NCI-H82 (cell line): ENCODE measurements at places on chromosomes 16 and 17.

- DNase-seq, result peak; percentile 60
These were observed 1.5 kb upstream of the OVCA2 start for GRCh38 chr17:2040219-2040827.

DNA sequence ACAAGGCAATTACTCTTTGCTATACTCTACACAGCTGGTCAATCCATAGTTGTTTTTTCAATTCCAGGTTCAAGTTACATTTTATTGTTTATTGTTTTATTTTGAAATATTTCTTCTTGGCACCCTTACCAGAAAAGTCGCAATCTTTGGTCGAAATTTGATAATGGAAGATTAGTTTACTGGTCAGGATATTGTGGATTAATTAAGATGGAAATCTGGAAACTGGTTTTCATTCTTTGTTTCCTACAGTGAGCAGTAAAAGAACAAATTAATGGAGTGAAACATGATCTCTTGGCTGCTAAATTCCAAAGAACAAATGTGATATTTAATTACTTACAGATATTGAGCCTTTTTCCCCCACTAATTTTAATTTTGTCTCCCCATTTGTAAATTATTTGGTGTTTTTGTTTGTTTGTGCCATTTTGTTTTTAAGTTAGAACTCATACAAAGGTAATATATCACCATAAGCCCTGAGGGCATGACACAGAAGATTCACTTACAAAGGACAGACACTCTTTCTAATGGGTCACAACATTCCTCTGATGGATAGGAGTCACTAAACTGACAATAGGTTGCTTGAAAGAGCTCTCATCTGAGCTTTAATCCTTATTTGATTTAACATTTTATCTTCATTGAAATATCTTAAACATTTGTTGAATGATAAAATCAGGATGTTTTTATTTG, 700.2 kb downstream of the KCNJ2 start:
- DNase-seq, result no peak

DNA sequence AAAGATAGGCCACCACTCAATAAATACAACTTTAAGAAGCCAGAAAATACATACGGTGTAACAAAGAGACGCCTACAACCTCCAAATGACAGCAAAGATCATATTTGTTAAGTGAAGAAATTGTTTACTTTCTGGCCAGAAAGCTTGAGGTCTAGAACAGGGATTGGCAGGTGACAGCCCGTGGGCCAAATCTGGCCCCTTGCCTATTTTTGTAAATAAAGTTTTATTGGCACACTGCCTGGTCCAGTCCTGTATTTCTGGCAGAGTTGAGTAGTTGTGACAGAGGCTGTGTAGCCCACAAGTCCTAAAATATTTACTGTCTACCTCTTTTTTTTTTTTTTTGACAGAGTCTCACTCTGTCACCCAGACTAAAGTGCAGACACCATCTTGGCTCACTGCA, 3.4 kb upstream of the CLEC19A start:
- no peak for DNase-seq

GRCh38 chr17:48002266-48002915, 31.5 kb downstream of the CDK5RAP3 start:
- peak; percentile 83 for DNase-seq

GRCh38 chr17:28500712-28501379, 5.3 kb upstream of the FOXN1 start:
- DNase-seq, result peak; percentile 99

DNA sequence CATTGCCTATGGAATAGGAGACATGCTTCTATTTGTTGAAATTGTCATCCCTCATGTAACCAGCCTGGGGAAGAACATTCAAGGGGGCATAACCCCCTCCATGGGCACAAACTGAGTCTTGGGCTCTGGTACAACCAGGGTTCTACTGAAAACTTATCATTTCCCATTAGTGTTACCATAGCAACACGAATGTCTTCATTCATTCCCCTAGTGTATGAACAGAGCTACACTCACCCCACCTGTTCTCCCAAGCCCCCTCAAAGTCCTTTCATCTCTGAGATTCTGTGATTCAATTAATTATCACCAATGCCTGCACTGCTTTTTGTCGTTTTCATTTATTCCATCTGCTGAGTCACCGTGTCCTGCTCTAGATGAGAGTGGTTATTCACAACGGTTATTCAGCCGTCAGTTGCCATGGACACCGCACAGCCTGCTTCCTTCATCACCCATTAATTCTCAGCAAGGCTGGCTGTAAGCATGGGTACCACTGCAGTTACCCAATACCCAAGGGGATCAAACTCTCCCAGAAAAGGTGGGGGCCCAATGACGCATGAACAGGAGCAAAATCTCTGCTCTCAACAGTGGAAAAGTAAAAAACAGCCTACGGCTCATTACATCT, 1.6 kb upstream of the GAST start:
- DNase-seq, result no peak

DNA sequence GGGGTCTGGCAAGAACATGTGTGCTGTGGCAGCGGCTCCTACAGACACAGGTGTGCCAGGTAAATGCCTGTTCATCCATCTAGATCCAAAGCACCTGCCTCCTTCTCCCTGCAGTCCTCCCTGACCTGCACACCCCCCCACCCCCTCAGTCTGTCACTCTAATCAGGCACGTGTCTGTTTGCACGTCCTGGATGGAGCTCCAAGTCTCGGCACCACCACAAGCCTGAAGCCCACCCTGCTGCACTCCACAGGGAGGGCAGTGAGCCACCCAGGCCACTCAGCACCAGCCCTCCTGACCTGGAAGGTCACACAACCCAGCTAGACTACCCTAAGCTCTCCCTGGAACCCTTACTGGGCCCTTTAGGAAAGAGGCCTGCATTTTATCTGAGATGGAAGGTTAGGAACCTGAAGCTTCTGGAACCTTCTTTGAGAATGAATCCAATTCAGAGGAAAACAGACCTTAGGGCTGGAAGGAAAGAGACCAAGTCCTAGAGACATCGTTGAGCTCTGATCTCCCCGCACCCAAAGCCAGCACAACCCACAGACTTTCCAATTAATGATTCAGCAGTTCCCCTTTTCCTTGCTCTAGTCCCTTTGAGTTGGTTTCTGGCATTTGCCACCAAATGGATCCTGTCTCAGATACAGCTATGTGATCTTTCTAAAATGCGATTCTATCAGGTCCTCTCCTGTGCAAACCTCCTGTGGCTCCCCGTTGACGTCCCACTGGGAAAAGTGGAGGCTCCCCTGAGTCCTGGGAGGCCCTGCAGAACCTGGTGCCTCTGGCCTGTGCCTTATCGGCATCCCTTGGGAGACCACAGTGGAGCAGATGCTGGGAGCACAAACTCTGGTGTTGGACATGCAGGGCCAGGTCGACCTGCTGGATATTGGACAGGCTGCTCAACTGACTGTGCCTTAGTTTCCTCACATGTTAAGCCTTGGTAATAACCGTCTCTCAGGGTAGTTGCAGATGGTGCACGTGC, 67.9 kb downstream of the PRMT7 start:
- no peak for DNase-seq

DNA sequence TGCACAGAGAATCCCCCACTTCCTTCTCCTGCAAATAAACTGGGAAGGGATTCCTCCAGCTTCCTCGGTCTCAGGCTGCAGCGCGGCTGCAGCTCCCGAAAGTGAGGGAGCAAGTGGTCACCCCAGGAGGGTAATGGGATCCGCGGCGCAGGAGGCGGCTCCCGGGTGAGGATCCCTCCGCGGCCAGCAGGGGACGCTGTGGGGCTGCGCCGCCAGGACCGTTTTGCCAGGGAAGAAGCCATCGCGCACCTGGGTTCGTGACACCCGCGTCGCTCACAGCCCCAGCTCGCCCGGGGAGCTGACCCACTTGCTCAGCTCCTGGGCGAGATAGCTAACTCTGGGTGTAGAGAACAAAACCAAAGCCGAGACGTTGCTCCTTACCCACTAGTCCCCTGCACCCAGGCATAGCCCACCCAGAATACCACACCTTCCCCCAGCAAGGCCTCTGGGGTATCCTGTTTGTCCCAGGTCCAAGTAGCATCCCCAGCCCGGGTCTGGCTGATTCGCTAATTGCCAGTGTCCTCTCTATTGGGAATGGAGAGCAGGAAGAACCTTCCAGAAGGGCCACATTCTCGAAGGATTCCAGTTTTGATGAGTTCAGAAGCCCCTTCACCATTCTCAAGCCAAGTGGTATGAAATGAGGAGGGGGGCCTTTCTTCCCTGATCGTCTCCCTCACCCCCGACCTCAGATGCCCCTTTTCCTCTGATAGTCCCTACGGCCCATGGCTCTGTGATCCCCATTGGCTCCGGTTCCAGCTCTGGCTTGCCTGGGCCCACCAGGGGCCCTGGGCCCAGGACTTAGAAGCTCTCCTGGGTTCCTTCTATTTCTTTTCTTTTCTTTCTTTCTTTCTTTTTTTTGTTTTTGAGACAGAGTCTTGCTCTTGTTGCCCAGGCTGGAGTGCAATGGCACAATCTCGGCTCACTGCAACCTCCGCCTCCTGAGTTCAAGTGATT, 14.1 kb downstream of the CYGB start:
- peak; percentile 58 for DNase-seq

DNA sequence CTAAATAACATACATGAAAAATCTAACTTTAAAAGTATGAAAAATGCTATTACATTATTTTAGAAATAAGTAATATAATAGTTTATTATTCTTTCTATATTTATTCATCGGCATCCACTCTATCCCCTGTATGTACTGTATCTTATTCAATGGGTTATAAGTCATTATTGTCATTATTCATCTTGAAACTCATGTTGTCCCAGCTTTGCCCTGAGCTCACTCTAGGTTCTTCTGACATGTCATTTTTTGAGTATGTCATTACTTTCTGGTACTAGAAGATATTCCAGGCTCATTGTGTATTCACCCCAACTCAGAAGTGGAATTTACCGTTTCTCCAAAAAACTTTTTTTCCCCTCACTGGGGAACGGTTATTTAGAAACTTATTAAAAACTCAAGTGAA, 53.0 kb upstream of the MNT start:
- no peak for DNase-seq

GRCh38 chr17:65455972-65456343, 105.5 kb downstream of the AXIN2 start:
- no peak for DNase-seq

DNA sequence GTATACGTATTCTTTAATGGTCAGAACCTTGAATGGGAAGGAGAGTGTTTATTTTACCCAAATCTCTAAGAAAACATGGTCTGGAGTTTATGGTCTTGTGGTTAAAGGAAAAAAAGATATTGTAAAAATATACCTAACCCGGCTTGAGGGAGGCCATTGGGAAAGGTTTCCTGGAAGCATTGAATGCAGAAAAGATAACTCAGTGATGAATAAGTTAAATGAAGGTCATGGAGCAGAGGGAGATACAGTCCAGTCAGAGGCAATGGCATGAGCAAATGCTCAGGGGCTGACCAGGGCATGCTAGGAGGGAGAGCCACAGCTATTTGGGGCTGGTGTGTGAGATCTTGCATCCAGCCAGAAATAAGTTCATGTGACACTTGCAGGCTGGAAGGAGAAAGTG, 430.4 kb upstream of the CDH5 start:
- no peak for DNase-seq

DNA sequence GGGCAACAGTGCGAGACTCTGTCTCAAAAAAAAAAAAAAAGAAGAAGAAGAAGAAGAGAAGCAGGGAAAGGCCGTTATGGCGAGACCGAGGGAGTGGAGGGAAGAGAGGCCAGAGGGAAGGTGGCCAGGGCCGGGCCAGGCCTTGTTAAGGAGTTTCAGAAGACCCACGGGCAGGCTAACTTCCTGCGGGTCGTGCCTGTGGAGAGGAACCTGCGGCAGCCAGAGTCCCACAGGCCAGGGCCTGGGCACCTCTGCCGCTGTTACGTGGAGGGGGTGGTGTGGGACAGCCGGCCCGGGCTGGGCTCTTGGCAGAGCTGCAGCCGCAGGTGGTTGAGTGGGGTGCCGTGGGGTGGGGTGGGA, 5.4 kb downstream of the WDR81 start:
- no peak for DNase-seq

DNA sequence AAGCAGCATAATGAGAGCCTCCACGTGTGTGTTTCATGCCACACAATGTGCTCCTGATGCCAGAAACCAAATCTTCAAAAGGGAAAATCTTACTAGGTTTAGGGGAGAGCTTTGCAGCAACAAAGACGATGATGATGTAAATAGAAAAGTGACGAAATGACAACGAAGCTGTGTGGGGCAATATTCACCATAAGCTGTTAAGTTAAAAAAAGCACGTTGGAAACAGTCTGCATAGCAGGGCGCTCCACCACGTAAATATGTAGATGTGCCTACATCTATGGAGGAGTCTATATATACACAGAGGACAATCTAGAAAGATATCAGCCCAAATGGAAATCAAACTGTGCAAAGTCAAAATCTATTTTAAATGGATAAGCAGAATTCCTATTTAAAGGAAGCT, 61.0 kb downstream of the RPH3AL start:
- no peak for DNase-seq

- no peak for DNase-seq
These were observed 228.6 kb upstream of the SDK2 start for GRCh38 chr17:73872816-73873215.

GRCh38 chr16:85422632-85423550, 190.2 kb upstream of the GSE1 start:
- no peak for DNase-seq

DNA sequence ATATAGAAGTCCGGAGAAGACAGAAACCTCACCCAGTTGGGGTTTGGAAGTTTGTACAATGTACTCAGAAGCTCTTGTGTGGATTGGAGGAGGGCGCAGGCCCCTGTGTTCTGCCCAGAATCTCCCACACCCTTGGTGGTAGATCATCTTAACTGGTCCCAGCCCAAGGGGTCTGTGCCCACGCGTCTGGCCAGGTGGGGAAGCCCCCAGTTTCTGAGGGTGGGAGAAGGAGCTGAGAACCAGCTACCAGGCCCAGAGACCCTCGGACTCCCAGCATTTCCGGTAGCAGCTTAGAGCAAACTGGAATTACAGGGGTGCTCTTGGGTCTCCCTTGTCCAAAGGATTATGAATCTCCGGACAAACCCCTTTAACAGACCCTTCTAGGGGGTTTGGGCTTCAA, 2.3 kb upstream of the PPP1R9B start:
- no peak for DNase-seq

- no peak for DNase-seq
These were observed 278.4 kb downstream of the PARN start for GRCh38 chr16:14351647-14352046.
